Daoy (cell line): ENCODE measurements at places on chromosomes 7 and 10. TPM values are rescaled to one million over a fixed set of nuclear protein-coding genes. Genes with fewer than 3 reads are reported as not detected.

DNA sequence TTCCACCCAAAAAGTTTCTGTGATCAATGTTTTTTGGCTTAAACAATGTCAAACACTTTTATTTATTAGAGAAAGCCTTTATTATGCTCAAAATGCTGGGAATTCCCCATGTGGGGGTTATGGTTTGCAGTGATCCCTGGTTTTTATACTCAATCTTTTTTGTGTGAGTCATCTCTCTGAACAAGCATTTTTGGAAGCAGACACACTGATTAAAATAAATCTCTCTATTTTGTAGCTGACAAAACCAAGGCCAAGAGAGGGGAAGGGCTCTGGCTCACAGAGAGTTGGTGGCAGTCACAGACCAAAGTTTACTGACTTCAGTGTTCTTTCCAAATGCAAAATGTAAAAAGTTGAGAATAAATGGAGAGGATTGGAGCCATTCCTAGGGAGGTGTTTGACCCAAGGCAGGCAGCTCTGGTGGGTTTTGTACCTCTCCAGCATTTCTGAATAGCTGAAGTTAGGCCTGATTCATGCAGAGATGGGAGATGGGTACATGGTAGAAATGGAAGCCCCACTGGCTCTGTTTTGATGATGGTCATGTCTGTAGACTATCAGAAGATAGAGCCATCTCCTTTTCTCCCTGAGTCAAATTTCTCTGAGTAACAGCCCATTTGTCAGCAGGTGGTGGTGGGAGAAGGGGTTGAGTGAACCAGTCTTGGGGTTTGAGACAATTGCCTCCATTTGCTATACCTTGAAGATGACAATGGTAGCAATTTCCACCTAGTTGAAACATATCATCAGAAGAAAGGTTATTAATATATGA lies 45.4 kb upstream of the NAMPT start:
- peak; percentile 60 for DNase-seq

DNA sequence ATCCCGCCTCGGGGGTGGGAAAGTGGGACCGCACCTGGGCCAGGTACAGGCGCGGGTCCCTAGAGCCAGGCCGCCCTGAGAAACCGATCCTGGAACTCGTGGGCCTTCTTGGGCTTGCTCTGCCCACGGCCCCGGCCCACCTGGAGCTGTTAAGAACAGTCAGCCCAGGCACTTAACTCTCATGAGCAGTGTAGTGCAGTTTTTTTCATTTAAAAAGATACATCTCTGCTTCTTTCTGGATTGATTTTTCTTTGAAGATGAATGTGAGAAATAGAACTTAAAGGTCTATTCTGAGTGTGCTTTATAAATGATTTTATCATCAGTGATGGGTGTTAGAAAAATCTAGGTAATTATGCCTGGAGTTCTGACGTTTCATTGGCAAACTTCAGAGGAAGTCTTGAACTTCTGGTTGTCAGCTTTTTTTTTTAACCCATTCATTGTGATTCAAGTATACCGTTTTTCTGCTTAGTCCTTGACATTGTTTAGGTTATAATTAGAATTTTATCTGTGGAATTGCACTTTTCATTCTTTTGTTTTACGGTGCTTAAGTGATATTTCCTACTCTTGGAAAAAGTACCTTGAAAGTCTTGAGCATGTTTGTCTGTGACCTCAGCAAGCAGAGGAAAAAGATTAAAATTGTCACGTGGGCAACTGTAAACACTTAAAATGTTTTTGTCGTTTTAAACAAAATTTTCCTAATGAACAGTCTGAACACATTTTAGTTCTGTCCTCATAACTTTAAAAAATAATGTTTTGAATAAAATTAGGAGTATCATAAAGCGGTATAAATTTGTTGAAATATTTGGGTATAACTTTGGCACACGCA lies 906 bp downstream of the CDK1 start:
- no peak for DNase-seq

DNA sequence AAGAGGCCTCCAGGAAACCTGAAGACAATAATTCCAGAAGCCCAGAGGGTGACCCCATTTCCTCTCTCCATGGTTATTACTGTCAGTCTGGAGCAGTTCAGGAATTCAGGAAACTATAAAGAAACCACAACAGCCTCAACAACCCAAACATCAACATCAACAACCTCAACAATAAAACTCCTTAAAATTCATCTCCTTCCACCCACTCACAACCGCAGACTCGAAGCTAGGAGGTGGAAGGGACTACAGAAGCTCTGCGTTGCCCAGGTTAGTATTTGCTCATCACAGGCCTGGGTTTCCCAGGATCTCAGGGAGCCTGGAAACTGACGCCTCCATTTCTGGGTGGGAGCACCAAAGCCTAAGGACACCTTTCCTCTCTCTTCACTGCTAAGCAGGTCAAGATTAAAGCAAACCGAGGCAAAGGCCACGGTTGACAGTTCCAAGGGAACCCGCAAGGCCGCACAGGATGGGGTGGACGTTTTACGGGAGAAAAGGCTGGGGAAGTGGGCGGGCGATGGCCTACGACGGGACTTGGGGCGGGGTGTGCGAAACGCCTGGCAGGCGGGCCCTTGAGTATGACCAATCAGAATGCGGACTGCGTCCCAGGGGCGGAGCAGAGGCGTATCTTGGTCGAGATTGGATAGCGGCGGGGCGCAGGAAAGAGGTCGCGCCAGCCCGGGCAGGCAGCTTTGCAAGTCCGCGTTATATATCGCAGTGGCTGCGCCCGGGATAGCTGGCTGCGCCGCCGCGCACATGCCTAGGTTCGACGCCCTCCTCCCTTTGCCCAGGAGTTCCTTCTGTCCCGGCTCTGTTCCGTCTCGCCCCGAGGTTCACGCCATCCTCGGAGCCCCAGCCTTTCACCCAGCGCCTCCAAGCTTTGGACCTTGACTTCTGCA lies at the start of gene ELOVL3:
TSS of gene ELOVL3 (plus strand) at position 654 of the 896 bp plus-strand sequence. CDS start 250 bp downstream, outside the sequence.
- peak; percentile 93 for DNase-seq

- peak; percentile 37 for DNase-seq
These were observed 10.9 kb downstream of the CDHR1 start for GRCh38 chr10:84205049-84205852.

DNA sequence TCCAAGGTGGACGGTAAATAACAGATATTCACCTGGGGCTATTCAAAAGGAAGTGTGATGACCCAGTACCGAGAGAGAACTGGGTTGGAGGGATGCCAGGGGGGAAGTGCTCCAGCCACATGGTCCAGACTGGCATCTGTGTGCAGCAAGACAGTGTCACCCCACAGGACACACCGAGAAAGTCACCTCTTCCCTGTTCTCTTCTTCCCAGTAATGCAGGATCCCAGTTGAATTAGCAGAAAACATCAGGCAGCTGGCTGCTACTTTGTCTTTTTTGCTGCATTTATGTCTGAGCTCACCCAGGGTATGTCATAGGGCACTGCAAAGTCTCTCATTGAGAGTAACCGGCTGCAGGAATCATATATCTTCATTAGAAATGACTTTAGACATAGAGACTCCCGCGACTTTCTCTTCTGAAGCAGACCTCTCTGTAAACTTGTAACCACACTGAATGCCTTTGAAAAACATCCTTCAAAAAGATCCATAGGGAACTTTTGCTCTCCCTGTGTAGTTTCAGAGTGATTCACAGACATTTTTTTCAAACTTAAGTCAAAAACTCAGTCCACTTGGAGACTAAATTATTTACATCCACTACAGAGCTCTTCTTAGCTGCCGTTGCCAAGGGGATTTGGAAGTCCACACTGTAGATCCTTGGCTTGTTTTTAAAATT lies 609.0 kb upstream of the DPP6 start:
- no peak for DNase-seq

- DNase-seq: peak; percentile 47
These were observed 19.7 kb downstream of the MXI1 start for GRCh38 chr10:110226926-110227641.

DNA sequence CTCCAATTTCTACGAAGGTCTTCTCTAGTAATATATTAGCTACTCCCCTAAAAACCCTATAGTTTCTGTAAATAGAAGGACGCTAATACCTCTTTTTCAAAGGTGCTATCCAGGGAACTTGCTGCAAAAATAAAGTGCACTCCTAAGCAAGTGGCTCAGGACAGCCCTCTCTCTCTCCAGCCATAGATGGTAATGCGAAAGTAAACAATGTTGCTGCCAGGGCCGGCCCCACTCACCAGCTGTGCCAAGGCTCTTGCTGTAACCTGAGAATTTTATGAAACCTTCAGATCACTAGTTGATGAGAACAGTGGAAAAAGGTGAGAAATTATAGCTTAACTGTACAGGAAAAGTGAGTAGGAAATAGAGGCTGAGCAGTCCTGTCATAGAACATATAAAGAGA lies 10.9 kb upstream of the TAS2R39 start:
- DNase-seq: peak; percentile 71

DNA sequence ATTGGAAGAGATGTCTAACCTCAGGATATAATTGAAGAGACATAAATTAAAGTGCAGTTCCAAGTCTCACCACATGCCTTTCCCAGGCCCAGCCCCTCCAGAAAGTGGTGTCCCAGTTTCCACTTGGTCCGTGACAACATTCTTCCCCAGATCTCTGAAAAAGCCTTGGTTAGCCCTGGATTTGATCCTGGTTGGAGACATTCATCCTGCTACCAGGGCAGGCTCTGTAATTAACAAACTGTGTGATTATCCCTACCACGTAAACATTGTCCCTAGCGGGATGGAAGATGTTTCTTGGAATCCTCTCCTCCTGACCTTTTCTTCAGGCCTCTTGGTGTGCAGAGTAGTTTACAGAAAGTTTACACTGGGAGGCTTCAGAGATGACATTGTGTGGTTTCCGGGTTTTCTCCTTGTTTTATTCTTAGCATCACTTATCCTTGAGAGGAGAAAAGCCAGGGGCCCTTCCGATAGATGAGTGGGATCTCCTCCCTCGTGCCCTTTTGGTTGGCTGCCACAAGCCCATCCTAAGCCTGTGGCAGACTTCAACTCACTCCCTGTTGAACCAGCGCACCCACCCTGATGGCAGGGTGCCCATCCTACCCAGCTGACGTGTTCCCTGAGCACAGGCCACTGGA lies 83.8 kb downstream of the COL13A1 start:
- DNase-seq: no peak

GRCh38 chr10:85557077-85557476 lies 809.5 kb downstream of the GRID1 start:
- no peak for DNase-seq

DNA sequence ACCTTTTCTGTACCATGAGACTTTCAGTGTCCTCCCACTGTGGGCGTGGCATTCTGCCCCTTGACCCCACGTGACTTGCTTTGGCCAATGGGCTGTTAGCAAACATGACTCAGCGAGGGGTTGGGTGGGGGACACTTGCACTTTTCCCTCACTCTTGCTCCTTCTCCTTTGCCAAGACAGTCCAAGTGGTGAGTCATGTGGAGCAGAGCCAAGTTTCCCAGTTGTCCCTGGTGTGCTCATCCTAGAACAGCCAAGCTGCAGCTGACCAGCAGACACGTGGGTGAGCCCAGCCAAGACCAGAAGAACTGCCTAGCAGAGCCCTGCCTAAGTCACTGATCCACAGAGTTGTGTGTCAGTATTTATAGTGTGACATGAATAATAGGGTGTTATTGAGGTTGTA lies 82.8 kb upstream of the CPXM2 start:
- DNase-seq: peak; percentile 76

DNA sequence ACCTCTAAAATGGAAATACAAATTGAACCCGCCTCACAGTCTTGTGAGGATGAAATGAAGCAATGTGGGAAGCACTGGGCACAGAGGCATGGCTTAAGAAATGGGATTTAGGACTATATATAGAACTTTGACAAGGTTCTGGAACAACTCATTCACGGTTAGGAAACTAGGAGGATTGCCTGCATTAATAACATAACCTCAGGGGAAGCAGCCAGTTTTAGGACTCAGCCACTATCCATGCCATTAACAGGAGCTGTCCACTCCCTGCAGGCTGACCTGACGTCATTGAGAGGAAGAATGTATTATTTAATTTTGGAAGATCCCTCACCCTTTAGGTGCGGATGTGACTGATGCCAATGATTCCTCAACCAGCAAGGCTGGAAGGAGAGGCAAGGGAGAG lies 34.8 kb downstream of the ITGB8 start:
- DNase-seq: no peak

- DNase-seq: no peak
These were observed 35.7 kb downstream of the SEMA3E start for GRCh38 chr7:83613232-83613631.

DNA sequence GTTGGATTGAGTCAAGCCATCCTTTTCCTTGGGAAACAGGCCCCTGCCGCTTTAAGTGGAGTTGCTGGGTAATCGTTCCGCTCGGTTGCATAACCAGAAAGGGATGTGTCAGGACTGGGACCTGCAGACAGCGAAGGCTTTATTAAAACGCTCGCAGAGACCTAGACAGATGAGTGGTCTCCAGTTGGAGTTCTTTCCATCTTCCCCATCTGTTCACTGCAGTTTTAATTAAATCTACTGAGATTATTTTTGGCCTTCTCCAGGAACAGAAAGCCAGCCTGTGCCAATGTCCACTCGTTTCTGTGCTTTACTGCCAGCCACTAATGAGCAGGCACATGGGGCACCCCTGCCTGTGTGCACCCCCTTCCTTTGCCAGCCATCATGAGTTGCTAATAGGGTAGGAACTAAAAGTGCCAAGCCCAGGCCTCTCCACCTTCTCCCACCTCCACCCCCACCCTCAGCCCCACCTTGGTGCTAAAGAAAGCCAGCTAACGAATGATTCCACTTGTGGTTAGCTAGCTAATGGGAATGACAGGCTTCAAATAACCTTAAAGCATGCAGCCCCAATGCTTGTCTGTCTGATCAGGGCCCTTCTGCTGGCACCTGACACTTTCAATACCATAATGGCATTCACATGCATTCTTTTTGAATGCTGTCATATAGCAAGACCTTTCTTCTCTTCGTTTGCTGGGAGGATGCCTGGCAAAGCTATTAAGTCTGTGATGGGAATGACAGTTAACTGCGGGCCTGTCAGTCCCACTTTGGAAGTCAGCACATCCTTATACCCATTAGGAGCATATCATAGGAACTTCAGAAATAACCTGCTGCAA lies 556.8 kb upstream of the GALNT17 start:
- peak; percentile 66 for DNase-seq

DNA sequence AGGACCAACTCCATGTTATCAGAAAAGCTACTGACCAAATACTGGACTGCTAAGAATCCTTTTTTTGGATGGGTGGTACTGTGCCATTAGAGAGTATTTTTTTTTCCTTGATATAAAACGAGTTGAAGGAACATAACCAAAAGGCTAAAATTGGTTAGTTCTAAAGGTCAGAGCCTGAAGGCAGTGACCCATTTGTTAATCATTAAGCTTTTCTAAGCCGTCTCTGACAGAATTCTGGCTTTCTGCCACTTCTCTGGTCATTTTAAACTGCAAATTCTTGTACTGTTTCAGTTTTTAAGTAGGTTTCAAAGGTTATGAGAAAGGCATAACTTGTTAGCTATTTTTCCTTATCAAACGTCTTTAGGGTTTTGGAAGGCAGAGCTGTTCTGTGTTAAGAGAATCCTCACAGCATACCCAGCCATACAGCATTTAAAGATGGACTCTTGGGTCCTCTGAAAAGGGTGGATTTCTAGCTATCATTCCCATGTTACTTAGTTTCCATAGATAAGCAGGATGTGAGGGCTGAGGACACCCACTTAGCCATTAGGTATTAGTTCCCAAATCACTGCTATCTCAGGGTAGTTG lies 196.8 kb downstream of the RNLS start:
- DNase-seq: no peak

KEL gene
- 0.36 TPM in 1 of 2 replicates, not detected in the other for total RNA-seq

PRSS1 gene
- not detected in 2 replicates for total RNA-seq

ITGA8 gene
- total RNA-seq: 0.06 TPM in 1 of 2 replicates, not detected in the other

CDC14C gene
- not detected in 2 replicates for total RNA-seq

ASZ1 gene
- total RNA-seq: not detected in 2 replicates

NEUROD6 gene
- not detected in 2 replicates for total RNA-seq
